ENCODE measurements at places on chromosomes 2 and 18.

GRCh38 chr2:46486436-46486835 is 7.1 kb downstream of the TMEM247 start:
- DNase-seq = no peak

GRCh38 chr2:44009136-44009735 is 13.4 kb upstream of the LRPPRC start:
- no peak for DNase-seq

GRCh38 chr2:73503992-73504570 is 118.4 kb downstream of the ALMS1 start:
- DNase-seq = no peak

DNA sequence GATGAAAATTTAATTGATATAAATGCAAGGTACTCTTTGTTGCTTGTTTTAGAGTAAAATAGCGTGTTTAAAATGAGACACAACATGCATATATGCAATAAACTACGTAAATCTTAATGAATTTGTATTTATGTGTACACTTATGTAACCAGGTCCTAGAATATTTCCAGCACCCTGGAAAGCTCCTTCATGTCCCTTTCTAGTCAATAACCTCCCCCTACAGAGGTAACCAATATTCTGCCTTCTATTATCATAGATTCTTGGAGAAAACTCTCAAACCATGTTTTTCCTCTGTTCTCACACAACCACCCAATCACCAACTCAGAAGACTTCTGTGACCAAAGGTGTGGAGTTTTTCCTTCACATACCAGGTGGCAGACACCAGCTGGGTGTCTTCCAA is 79.6 kb upstream of the THUMPD2 start:
- DNase-seq = no peak

- no peak for DNase-seq
Measured at GRCh38 chr2:111191877-111192276, 71.2 kb downstream of the BCL2L11 start.

GRCh38 chr2:36570416-36570815 is 27.6 kb downstream of the FEZ2 start:
- no peak for DNase-seq

DNA sequence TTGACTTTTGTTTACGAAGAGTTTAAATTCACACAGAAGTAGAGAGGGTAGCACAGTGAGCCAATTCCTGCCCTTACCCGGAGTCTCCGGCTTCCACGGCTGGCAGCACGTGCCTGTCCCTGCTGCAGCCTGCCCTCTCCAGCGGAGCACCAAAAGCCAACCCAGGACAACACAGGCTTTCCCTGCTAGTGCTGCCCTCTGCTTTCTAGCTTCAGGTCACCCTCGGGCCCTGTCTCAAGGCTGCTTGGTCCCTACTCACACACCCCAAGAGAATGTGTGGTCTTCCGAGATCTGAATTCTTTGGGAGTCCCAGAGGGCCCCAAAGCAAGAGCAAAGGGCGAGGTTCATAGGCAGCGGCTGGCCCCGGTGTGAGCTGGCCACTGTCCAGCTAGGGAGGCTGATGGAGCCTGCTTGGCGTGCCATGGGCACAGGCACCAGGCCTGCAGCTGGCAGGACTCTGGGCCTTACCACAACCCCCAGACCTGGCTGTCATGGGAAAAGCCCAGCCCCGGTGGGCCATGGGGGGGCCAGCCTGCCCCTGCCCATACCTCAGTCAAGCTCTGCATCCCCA is 7.0 kb upstream of the HS6ST1 start:
- DNase-seq = no peak
